ENCODE measurements at places on chromosomes 1 and 21.

DNA sequence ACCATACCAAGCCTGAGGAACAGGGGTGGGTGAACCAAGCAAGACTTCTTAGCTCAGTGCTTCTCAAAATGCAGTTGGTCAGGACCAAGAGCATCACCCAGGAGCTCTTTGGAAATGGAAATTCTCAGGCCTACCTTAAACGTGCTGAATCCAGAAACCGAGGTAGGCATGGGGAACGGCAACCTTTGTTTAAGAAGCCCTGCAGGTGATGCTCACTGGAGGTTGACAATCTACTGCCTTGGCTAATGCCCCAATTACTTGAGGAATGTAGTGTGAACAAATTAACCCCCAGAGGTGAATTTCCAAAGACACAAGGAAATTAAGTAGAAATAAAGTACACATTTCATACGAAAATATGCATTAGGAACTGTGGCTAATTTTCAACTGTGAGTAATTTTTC, 5.3 kb downstream of the PTPN14 start:
- no peak for DNase-seq

GRCh38 chr1:29218223-29218622, 12.5 kb downstream of the MECR start:
- no peak for DNase-seq

DNA sequence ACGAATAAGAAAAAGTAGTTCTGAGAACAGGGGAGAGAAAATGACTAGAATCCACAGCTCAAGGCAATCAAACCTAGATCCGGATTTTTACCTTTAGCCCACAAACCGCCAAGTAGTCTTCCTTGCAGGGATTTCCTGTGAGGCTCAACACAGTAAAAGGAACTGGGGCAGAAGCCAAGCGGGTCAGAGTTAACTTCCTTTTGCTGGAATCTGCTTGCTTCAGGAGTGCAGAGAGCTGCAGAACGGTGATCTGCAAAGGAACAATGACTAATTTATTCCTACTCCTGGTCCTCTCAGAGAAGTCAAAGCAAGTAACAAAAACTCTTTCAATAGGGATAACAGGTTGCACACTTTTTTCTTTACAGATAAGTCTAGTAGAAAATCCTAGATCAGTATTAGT, 53.4 kb downstream of the UBR4 start:
- DNase-seq = no peak

DNA sequence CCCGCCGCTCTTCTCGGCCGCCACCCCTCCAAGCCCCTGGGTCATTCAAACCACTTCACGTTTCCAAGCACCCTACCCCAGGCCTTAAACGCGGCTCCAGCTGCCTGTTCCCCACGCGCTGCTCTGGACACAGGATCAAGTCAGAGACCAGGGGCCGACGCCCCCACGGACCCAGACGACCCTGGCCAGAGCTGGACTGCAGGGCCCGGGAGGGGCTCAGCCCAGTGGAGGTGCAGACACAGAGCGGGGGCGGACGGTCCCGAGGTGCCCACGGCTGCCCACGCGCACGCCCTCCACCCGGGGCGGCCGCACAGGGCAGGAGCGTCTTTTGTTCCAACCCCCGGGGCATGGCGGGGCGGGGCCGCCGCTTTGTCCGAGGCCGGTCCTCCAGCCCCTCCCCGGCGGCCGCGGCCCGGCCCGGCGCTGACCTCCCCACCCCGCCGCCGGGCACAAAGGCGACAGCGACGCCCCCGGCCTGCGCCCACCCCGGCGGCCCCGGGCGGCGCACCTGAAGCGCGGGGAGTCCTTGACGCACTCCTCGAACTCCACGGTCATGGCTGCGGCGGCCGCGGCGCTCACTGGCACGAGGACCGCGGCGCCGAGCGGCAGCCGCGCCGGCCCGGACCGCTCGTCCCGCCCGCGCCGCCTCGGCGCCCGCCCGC, 338 bp downstream of the ACAP3 start:
- DNase-seq = no peak

DNA sequence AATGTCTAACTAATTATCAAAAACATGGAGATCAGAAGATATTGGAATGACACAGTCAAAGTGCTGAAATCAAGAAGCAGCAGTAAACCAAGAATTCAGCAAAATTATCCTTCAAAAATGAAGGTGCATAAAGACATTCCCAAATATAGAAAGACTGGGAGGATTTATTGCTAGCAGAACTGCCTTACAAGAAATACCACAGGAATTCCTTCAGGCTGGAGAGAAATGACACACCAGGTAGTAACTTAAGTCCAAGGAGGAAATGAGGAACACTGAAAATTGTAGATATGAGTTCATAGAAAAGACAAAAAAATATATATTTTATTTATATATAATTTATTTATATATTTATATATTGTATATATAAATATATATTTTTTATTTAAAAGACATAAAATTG, 217.2 kb downstream of the RPS6KC1 start:
- no peak for DNase-seq

DNA sequence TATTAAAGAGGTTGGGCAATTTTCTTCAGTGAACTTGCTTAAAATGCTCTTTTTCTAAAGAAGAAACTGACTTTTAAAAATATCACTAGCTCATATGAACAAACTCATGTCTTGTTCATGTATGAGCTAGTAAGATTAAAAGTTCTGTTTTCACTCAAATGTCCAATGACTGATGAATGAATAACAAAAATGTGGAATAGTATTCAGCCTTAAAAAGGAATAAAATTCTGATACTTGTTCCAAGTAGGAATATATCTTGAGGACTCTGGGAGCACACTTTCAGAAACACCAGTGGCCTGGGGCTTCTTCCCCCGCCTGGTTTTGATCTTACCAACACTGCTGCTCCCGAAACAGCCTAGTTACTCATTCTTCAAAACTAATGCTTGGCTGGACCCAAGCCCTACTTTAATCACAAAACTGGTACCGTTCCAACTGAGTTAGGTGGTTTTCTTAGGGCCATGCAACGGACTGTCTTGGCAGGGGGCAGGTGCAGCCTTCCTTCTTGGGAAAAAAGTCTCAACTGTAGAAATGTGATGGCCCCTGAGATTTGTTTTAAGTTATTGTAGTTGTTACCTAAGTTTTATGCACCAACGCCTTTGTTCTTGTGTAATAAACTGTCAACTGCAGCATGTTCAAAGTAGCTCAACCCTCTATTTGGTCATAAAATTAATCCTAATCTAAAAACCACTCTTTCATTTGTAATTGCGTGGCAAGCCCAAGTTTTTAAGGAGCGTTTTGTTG, 116.0 kb downstream of the ETS2 start:
- DNase-seq = no peak

DNA sequence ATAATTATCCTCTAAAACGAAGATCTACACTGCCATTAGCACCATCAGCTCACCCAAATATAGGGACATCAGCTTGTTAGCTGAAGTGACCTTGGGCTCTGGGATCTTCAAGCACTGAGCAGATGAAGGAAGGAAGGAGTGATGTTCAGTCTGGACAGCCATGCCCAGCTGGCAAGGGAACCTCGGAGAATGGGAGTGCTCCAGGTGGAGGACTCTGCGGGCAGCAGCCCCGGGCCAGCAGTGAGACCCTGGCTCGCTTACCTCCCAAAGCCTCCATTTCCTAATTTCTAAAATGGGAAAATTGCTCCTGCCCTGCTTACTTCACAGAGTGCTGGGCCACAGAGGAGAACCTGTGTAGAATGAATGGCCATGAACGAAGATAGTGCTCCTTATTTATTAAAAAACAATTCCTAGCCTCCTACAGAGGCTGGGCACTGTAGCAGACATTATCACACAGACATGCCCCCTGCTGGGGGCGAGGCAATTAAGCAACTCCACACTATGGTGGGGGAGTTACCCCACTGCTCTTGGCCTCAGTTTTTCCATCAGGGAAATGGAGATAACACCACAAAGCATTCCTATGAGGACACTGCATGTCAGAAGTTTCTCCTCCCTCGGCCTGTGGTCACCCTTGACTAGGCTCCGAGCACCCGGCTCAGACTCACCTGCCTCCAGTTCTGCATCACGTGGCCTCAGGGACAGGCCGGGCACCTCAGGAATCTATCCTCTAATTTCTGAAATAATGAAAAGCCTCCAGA, 117.6 kb downstream of the KCNN3 start:
- no peak for DNase-seq

GRCh38 chr1:244854865-244855578, 9.3 kb downstream of the HNRNPU start:
- DNase-seq = no peak

DNA sequence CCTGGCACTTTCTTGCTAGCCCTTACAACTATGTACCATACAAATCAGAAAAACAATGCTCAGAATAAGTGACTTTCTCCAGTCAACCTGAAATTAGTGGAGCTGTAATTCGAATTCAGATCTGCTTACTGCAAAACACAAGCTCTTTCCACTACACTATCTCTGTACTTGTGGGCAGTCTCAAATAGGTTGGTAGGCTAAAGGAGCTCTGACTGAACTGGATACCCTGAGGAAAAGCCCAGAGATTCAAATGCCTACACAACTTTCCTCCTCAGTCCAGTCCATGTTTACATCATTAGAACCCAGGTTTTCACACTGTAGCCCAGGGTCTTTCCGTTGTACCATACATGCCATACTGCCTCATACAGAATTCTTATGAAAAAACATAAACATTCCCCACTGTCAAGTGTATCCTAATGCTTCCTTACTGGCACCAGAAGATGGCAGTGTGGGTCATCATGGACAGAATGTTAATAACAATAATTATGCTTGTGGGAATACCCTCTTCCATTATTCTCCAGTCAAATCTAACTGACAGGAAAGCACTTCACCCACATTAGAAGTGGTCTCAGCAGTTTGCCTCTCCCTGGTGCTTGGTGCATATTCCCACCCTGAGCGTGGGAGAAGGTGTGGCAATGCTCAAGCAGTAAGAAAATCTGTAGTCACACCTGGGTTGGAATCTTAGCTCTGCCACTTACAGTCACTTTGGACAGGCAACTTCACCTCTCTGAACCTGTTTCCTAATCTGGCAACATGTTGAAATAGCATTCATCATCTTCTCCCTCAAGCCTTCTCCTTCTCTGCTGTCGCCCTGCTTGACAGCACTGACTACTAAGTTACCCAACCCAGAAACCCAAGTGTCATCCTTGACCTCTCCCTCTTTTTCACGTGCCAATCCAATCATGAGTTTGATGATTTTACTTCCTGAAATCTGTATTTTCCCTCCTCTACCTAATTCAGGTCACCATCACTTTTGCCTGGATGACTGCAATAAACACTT, 14.4 kb upstream of the ZFYVE9 start:
- DNase-seq = no peak
